NCI-H187 (cell line): ENCODE measurements at places on chromosomes 11 and 22.

DNA sequence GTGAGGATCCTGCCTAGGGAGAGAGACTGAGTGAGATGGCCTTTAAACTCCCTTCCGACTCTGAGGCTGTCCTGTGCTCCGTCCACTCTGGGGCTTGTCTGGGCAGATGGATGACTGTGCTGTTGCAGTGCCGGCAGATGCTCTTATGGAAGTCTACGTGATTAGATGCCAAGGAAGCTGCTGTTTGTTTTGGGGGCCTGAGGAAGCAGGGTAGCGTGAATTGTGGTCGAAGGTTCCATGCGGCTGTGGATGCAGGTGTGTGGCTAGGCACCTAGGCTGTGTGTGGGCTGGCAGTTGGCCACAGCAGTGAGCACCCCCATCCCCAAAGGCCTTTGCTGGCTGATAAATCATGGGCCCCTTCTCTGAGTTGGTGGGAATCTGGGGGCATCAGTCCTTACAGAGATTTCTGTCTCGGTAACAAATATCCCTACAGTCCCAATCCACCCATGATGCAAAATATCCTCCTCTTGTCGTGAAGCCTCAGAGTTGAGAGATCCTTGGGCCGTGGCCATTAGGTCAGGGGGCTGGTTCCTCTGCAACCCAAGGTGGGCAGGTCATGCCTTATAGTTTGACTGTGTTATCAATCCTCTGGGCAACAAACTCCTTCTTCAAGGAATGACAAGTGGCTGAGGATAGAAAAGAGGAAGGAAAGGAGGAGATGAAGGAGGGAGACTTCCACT lies 31.2 kb downstream of the AMPD3 start:
- no peak for DNase-seq

DNA sequence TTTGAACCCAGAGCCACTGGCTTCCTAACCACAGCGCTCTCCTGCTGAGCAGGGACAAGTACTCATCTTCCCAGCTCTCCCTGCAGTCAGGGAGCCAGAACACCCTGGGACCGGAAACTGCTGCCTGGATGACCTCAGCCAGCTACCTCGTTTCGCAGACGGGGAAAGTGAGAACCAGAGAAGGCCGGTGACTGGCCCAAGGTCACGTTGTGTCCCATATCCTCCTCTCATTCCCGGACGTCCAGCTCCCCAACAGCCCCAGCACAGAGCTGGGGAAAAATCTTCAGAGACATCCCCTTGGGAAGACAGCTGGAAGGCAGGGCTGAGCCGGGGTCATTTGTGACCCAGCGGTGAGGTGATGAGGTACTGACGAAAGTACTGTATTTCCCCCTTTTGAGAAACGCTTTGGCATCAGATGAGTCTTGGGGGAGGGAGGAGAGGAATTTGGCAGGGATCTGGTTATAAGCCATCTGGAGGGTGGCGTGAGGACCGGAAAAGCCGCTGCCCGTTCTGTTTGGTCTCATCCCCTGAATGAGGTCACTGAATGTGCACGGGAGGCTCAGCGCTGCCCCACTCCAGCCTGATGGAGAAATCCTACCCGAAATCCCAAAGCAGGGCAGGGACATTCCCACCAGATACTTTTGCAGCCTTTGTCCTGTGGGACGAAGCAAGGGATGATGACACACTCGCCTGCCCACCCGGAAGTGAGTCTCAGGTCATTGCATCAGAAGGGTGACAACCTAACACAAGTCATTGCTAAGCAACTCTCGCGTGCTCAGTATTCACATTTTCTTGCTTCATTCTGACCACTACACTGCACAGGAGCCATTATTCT lies 41.1 kb downstream of the LIF start:
- DNase-seq = no peak

GRCh38 chr11:83826078-83826477 lies 539.9 kb upstream of the CCDC90B start:
- DNase-seq = no peak

DNA sequence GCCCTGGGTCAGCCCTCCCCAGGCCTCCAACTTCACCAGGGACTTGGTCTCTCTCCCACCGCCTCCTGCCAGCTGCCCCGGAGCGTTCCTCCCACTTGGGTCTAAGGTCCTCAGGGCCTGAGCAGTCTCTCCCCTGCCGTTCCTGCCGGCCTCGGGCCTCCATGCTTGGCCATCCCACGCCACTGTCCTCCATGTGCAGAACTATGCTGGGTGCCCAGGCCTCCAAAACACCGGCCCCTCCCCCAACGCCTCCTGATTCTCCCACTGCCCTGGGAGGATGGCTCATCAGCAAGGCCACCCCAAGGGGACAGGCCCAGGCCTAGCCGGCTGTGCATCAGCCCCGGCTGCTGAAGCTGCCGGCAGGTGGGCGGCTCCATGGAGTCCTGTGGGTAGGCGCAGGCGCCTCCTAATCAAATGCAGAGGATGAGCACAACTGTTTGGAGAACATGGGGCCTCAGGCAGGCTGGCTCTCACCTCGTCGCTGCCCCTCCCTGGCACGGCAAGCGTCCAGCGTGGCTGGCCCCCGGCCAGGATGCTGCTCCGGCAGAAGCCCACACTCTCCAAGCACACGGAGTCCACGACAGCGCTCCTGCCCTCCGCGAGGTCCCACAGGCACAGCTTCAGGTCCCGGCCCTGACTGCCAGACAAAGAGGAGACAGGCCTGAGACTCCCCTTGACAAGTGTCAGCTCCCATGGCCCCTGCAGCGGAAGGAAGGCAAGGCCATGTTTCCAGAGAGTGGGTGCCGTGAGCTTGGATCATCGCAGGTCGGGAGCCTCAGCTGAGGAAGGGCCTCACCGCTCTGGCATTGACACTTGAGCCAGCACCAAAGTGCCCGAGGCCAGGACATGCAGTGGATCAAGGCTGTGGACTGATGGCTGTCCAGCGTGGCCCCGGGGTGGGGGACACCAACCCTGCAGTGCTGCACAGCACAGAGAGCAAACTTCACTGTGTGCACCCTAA lies 42.6 kb downstream of the GNB1L start:
- DNase-seq = no peak

GRCh38 chr11:27234043-27234668 lies 128.9 kb downstream of the CCDC34 start:
- DNase-seq = peak; percentile 88

GRCh38 chr11:8032576-8033304 lies 45.6 kb downstream of the EIF3F start:
- no peak for DNase-seq

DNA sequence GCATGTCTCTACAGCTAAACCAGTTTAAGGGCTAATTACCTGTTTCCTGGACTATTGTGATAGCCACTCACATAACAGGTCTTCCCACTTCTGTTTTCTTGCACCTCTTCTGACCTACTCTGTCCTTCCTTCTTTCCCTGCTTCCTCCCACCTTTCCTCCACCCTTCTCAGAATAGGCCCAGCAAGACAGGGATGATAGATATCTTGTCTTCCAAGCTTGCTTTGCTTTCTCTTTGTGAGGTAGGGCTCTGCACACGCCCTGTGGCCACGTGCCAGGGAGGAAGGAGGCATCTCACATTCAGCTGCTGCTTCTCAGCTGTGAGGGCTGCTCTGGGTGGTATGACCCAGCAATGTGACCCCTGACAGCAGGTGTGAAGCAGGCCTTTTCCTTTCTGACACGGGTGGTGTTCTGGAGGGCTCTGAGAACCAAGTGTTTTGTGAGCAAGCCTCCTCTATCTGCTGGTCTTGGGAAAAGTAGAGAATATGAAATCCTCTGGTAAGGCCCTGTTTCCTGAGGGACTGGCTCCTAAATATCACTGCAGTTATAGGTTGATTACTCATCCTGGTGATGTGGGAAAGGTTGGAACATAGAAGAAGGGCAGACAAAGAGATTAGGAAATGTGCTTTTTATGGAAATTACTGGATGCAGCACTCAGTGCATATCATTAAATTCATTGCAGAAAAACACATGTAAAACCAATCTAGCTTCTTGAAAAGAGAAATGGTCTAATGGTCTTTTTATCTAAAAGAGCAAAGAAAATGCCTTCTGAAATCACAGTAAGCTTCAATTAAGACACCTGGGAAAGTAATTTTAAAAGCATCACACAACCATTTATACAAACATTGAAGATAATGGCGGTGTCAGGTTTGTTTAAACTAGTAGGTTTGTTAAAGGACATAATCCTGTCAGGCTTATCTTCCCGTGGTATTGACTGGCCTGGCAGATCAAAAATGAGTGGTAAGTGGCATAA lies 8.5 kb downstream of the AMOTL1 start:
- no peak for DNase-seq

- DNase-seq = no peak
Measured at GRCh38 chr11:117878314-117878938, 2.0 kb upstream of the FXYD6 start.

GRCh38 chr11:118638726-118639125 lies 31.3 kb downstream of the PHLDB1 start:
- no peak for DNase-seq
